ENCODE measurements at places on chromosomes 3 and 15. TPM values are rescaled to one million over a fixed set of nuclear protein-coding genes. Genes with fewer than 3 reads are reported as not detected.

The PIGZ gene
- total RNA-seq: not detected

DNA sequence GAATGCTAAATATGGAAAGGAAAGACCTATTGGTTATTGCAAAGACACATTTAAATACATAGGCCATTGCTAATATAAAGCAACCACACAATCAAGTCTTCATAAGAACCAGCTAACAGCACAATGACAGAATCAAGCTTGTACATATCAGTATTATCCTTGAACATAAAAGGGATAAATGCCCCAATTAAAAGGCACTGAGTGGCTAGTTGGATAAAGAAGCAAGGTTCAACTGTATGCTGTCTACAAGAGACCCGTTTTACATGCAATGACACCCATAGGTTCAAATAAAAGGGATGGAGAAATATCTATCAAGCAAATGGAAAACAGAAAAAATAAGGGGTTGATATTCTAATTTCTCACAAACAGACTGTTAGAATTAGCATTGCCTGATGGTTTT, 706.1 kb downstream of the EPHA3 start:
- DNase-seq: no peak

DNA sequence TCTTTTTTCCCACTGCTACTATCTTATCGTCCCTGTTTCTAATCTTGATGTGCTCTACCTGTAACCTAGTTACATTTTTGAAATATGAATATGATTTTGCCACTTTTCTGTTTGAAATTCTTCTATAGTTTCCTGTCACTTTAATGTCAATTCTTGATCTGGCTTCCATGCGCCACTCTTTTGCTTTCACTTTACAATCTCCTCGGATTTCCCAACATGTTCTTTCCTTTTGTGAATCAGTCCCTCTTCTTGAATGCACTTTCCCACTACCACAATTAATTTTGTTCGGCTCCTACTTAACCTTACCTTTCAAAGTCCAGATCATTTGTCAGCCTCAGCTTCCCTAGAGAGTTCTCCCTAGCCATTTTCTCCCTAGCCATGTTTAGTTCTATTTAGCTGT, 8.3 kb downstream of the TIMMDC1 start:
- DNase-seq: no peak

- DNase-seq: no peak
These were observed 118.7 kb upstream of the ACP3 start for GRCh38 chr3:132198516-132198915.

The CYP8B1 gene
- total RNA-seq: not detected

- no peak for DNase-seq
These were observed 49.9 kb upstream of the SPESP1 start for GRCh38 chr15:68880382-68880781.

The KNG1 gene
- total RNA-seq: not detected

The BCHE gene
- total RNA-seq: 15.2 TPM

- no peak for DNase-seq
These were observed 301.8 kb downstream of the ADAMTS17 start for GRCh38 chr15:100039994-100040393.

DNA sequence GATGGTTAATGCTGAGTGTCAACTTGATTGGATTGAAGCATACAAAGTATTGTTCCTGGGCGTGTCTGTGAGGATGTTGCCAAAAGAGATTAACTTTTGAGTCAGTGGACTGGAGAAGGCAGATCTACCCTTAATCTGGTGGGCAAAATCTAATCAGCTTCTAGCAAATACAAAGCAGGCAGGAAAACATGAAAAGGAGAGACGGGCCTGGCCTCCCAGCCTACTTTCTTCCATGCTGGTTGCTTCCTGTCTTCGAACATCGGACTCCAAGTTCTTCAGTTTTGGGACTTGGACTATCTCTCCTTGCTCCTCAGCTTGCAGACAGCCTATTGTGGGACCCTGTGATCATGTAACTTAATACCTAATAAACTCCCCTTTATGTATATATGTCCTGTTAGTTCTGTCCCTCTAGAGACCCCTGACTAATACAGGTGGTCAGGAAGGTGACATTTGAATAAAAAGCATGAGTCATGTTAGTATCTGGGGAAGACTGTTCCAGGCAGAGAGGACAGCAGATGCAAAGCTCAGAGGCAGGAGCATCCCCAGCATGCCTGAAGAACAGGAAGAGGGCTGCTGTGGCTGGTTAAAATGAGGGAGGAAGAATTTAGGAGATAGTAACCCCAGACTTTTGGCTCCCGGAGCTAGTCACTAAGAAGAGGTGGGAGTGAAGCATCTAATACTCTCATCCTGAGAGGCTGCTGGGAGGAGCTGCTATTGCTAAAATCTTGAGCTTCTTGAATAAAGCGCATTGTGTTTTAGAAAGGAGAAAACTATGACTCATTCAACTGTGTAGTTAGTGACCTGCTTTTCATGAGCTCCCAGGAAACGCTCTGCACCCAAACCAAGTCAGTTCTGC, 207.4 kb upstream of the HES1 start:
- DNase-seq: no peak

GRCh38 chr3:5071061-5071460, 51.0 kb upstream of the ARL8B start:
- no peak for DNase-seq

The ZBTB20 gene
- 3.2 TPM for total RNA-seq

GRCh38 chr15:38733331-38733730, 168.7 kb upstream of the RASGRP1 start:
- DNase-seq: no peak

DNA sequence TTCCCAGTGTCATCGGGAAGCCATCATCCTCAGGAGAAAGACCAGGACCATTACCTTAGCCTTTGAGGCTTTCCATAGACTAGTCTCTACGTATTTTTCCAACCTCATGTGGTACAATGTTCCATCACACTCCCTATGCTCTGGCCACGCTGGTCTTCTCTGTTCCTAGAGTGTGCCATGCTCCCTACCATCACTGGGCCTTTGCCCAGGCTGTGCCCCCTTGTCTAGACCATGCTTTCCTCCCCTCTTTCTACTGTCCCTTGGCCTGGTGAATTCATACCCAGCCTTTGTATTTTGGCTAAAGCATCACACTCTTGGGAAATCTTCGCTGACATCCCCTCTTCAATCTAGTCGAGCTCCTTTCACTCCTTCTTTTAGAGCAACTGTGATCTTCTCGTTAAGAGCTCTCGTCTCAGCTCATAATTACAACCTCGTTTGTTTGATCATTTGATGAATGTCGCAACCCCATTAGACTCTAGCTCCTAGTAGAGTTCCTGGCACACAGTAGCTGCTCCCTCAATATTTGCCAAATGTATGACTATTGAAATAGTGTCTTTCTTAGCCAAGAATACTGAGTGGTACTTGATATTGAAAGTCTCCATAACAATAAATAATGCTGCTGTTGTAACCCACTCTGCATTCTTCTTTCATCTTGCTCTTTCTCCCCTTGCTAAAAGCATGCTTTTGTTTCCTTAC, 100.2 kb upstream of the FAM3D start:
- no peak for DNase-seq

The SI gene
- not detected for total RNA-seq

The LEKR1 gene
- total RNA-seq: 1.9 TPM

GRCh38 chr15:72034351-72034750, 83.6 kb downstream of the MYO9A start:
- DNase-seq: no peak

The ZMYND10 gene
- 0.37 TPM for total RNA-seq

- peak; percentile 27 for DNase-seq
These were observed 649 bp upstream of the PLOD2 start for GRCh38 chr3:146161663-146162002.

DNA sequence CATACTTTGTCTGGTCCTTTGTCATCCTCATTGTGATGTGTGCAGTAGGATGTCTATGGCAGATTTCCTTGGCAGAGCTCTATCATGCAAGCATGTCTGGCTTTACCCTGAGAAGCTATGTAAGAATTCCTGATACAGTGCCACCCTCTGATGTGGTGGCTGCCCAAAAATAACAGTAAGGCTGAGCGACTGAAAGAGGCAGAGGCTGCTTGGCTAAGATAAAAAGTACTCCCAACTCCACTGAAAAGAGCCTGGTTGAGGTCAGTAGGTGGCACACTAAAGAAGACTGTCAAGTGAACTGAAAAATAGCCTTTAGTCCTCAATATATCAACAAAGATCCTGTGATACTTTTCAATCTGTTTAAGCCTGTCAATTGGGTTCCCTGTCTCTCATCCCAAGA, 31.7 kb downstream of the BTLA start:
- DNase-seq: no peak

The ITIH1 gene
- not detected for total RNA-seq

The DUOX2 gene
- total RNA-seq: not detected

- DNase-seq: no peak
These were observed 189.7 kb downstream of the PDZRN3 start for GRCh38 chr3:73435055-73435454.

The ZNF619 gene
- total RNA-seq: 7.6 TPM

The LRRC2 gene
- not detected for total RNA-seq

DNA sequence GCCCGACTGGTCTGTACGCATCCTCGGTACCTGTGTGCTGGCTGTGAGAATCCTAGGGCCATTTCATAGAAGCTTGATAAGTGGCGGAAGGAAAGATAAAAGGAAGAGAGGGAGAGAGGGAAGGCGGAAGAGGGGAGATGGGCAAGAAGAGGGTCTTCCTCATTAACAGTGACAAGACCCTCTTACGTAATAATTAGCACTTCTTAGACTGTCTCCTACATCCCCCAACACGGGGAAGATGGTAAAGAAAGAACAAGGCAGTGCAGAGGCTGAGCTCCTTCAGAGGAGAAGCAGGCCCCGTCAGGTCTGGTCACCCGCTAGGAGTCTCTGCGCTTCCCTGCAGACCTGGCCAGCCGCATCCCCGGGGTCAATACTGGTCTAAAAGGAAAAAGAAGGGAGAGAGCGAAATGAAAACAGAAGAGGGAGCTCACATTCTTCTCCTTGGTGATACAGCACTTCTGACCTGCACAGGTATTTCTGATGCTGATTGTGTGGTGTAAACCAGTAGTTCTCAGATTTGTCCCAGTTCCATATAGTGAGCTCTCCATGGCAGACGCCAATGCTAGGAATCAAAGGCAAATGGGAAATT, 19.0 kb upstream of the FAM240A start:
- no peak for DNase-seq

- no peak for DNase-seq
These were observed 157.9 kb downstream of the MEX3B start for GRCh38 chr15:81887912-81888311.

The OR5H6 gene
- not detected for total RNA-seq

The CCR4 gene
- not detected for total RNA-seq

The NR1I2 gene
- total RNA-seq: 0.22 TPM

GRCh38 chr3:128879991-128880390, 571 bp downstream of the ACAD9 start:
- DNase-seq: no peak

DNA sequence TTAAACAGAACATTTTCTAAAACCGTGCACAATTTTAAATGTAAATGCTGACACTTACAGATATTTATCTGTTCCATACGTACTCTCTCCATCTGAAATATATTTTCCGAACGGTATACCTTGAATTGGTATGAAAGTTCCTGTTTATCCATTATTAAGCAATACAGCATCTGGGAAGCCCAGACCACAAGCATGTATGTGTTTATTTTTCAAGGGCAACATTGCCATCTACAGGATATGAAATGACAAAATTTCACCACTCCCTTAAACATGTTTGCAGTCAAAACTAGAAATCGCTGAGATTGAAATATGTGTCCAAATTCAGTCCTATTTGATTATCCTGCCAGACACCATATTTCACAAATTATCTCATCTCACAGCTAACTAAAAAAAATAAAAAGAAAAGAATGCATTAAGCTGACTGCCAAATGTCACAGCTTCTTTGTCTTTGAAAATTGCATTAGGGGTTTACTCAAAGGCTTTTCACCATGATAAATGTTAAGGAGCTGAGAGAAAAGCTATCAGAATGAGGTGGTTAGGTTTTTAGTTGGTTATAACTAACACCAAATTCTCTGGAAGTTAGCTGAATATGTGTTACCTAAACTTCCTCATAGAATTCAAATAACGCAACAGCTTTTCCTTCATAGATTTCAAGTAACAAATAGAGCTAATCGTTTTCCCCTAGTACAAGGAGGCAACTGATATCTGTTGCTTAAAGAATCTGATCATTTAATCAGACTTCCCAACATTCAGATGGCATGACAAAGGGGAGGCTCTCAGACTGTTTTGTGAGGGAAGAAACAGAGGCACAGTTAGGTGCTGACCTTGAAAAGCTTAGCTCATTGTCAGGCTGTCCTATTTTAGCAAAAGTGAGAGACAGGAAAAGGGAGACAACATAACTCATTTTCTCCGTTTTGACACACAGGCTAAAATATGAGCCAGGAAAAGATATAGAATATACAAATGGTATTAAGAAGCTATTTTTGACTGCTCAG, 533.1 kb downstream of the TBL1XR1 start:
- peak; percentile 39 for DNase-seq

DNA sequence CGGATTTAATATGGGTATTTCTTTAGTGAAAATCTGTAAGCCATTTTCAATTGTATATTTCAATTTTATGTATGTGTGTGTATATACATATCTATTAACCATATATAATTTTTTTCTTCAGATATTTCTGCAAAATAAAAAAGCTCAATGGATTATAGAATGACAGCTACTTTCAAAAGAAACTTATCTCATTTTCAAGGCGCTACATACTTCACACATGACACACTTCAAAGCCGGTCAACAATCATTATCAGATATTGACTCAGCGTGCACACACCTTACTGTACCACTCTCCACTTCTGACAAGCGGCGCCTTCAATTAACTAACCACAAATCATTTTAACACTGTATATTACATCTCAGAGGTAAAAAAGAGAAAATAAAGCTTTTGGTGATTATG, 39.6 kb downstream of the ATP13A3 start:
- DNase-seq: no peak

DNA sequence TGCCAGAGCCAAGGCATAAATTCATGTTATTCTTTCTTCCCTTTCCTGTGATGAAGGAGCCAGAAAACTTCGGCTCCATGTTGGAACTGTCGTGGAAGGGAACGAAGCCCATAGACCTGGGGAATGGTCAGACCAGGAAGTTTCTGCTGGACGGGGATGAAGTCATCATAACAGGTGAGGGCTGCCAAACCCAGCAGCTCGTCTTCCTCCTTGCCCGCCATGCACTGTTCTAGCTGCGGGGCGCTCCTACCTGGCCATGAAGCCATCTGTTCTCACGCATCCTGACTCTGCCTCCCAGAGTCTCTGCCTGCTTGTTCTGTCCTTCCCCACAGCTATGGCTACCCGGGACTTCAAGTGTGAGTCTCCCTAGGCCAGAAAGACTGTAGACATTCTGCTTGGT, 28.2 kb downstream of the FAH start:
- DNase-seq: no peak

The GRK7 gene
- total RNA-seq: not detected

- DNase-seq: peak; percentile 80
These were observed 6.3 kb upstream of the CDC25A start for GRCh38 chr3:48194446-48195071.

The DNAH1 gene
- total RNA-seq: 2.1 TPM

The FOXB1 gene
- 9.6 TPM for total RNA-seq

The ILDR1 gene
- total RNA-seq: 0.07 TPM

Data from neural progenitor cell (in vitro differentiated cells).